Naive thymus-derived CD8-positive, alpha-beta T cell (primary cell): ENCODE measurements at places on chromosomes 3 and 15. TPM values are rescaled to one million over a fixed set of nuclear protein-coding genes. Genes with fewer than 3 reads are reported as not detected.

MUC13 gene
- not detected for total RNA-seq

DNA sequence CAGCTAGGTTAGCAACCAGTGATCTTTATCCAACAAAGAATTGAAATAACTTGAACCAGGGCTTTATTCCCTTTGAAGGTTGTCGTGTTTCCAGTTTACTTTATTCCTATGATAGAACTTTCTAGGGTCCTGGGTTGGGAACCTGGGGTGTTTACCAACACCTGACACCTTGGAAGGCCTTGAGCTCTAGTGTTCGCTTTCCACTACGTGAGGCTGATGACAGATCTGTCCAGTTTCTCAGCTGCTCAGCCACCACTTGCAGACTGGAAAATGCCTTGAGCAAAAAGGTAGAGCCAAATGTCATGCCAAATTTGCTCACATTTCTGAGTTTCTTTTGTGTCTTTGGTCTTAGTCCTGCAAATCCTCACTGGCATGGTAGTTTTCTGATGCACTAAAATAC, 227.2 kb downstream of the ADAMTSL3 start:
- no peak for DNase-seq

DNA sequence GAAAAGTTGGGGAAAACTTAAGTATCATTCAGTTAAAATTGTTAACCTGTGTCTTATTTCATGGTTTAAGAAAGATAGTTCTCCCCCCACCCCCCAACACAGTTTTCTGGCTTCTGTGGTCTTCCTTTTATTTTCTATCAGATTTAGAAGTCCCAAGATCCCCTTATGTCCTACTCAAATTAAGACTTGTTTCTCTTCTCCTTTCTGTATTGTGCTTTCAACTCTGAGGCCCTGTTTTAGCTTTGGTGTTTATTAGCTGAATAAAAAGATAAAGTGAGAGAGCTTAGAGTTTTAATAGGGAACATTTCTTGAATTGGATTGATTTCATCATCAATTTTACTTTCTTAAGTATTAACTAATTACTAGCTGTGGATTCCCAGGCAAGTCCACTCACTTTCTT, 62.6 kb downstream of the AKAP13 start:
- no peak for DNase-seq

- no peak for DNase-seq
These were observed 148.9 kb downstream of the DNAJB8 start for GRCh38 chr3:128317698-128318231.

LRRC3B gene
- total RNA-seq, result not detected
